ENCODE measurements at places on chromosomes 4 and X.
A peak's percentile ranks its signal among the peaks of the same experiment; 100 is the strongest.

- DNase-seq = no peak
Observed at GRCh38 chr4:188423039-188423438, 283.8 kb downstream of the TRIML1 start.

GRCh38 chr4:169765835-169766234 lies 8.1 kb upstream of the HPF1 start:
- DNase-seq = no peak

DNA sequence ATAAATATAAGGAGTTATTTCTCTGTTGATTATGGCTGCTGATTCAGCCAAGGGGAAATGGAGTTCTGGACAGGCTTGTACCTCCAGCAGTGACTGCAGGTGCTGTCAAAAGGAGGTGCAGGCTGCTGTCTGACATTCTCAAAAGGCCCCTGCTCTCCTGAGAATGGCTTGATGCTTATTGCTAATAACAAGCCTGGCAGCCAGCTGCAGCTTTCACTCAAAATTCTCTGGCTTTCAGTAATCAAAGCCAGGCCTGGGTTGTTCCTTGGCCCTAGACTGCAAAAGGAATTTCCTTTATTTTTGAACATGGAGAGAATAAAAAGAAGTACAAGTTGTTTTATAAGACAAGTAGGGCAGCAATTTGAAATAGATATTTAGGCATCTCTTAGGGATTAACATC lies 575.9 kb downstream of the MID1IP1 start:
- no peak for DNase-seq

DNA sequence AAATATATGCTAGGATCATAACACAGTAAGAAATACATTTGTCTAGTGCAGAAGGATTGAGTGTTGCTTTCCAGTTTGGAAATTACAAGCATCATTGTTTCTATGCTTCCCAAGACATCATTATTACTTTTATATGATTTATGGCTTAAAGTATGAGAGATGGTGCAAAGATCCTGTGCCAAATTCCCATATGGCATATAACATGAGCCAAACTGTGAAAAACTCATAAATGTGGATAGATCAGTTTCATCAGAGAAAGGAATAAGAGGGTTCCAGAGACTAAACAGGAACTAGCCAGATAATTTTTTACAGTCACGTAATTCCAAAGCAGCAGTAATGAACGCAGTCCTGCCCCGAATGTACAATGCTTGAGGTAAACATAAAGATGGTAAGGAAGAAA lies 126.3 kb downstream of the PRDM5 start:
- peak; percentile 79 for DNase-seq

- no peak for DNase-seq
Observed at GRCh38 chr4:130043732-130044160, 947.8 kb downstream of the C4orf33 start.

DNA sequence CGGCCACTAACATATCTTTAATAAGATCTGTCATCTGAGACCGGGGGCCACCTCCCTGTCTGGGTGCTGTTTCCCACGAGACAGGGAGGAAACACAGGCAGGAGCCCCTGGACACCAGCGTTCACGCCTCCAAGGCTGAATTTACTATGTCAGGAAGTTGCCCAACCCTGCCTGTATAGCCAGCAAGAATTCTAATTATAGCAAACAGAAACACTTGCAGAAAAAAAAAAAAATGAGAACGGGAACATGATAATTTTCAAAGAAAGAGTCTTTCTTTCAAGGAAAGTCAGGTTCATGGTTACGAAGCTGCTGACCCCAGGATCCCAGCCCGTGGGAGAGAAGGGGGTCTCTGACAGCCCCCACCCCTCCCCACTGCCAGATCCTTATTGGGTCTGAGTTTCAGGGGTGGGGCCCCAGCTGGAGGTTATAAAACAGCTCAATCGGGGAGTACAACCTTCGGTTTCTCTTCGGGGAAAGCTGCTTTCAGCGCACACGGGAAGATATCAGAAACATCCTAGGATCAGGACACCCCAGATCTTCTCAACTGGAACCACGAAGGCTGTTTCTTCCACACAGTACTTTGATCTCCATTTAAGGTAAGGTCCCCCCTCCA lies at the start of gene IL3RA:
Gene IL3RA, plus strand, starts transcription at position 455 of the 613 bp plus-strand sequence. CDS start 4,981 bp downstream, outside the sequence.
- DNase-seq = no peak

GRCh38 chr4:99847362-99847976 lies 30.8 kb downstream of the DAPP1 start:
- DNase-seq = no peak

All from NCI-H446 treated with DMSO at 0.1 percent for 48 hours (cell line).